ENCODE measurements at places on chromosomes 13 and 19.

GRCh38 chr19:2282862-2283237 lies 875 bp upstream of the PEAK3 start:
- no peak for DNase-seq

GRCh38 chr19:720345-721160 lies 11.8 kb downstream of the PALM start:
- no peak for DNase-seq

DNA sequence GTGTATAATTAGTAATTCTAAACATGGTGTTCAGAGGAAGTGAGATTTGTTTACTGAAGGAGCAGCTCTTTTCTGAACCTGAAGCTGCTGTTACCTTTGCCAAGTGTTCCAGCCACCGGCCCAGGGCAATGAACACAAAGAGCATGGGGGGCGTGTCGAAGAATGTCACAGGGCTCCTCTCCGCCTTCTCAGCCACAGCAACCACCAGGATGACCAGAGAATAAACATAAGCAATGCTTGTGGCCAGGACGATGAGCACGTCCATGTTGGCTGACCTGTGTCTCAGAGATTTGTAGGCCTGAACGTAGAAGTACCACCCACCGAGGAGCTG lies 53.1 kb downstream of the ATP7B start:
- DNase-seq: no peak

- no peak for DNase-seq
Observed at GRCh38 chr13:114027826-114028225, 54.0 kb upstream of the C13orf46 start.

GRCh38 chr13:39768962-39769361 lies 113.5 kb downstream of the COG6 start:
- no peak for DNase-seq
